ENCODE measurements at places on chromosomes 6 and 20.

DNA sequence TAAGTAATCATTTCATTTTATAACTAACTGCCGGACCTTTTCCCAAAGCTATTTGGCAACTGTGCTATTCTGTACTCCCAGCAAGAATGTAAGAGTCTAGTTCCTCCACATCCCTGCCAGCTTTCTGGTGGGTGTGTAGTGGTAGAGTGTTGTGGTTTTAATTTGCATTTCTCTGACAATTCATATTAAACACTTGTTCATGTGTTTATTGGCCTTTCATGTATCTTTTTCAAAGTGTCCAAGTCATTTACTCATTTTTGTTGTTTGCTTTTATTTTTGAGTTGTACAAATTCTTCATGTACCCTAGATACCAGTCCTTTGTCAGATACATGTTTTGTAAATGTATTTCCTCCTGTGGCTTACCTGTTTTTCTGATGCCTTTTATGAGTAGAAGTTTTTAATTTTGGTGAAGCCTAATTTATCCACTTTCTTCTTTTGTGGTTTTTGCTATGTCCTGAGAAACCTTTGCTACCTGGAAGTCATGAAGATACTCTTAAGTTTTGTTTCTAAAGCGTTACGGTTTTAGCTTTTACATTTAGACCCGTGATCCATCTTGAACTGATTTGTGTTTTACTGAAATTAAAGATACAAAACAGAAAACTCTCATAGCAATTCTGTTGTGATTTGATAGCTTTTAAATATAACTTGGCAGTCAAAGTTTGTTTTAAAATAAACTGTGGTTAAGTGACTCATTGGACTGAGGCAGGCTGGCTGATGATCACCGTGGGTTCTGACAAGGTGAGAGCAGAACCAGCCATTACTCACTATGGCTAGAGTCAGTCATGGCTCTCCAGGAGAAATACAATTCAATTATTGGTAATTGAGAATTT, 8.0 kb downstream of the MYLIP start:
- peak; percentile 95 for DNase-seq

DNA sequence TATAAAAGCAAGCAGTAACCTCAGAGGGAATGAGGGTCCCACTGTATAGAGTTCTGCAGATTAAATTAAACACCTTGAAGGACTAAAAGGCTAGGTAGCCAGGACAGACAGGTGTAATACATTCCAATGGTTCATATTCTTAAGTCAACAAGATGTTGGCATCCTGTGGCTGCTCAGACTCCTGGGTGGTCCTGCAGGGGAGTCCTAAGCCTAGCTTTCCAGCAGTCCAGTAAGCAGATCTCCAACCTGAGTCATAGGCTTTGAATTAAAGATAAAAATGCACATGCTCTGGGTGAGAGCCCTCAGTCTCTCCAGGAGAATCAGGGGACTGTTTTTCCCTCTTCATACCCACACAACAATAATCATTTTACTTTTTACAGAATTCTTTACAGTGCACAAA, 307.3 kb upstream of the SUPT3H start:
- no peak for DNase-seq

DNA sequence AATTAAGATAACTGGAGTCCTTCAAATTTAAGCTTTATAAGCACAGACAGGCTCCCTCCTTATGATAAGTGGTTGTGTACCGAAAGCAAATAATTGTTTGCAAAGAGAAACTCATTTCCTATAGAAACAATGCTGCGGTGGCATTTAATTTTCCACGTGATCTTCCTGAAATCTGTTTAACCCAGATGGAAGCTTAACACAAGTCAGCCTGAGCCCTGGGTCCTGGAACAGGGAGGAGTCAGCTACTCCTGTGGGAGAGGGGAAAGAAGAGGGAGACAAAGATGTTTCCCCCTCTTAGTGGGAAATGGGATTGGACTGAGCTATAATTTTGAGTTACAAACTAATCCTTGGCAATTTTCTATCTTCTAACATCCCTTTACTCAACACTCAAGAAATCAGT, 136.5 kb downstream of the ELOVL4 start:
- DNase-seq: no peak

DNA sequence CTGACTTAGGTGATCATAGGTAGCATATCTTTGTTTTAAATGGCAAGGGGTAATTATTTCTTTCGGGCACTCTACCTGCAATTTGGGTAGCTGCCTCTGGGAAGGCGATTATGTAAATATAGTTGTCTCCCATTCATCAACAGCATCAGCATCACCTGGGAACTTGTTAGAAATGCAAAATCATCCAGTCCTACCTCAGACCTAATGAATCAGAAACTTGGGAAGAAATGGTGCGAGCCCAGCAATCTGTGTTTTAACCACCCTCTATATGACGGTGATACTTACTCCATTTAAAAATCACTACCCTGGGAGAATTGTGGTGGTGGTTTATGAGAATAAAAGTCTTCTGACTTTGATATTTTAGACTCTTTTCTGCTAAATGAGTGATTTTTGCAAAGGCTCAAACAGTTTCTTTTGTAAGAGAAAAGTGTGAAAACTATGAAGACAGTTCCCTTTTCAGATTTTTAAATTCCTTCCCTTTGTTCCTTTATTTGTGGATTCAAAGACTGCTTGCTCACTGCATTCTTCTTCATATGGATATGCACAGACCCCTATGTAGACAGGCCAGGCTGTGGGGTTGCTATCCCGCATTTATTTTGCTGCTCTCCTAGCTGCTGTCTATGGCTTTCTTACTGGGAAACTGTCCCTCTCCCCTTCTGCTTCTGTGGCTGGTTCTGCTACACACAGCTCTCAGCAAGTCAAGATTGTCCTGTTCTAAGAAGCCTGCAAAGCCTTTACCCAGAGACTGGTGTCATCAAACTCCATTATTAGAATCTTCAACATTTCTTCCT, 365.3 kb downstream of the RNF144B start:
- DNase-seq: no peak
